ENCODE measurements at places on chromosomes 4 and X.
A peak's percentile ranks its signal among the peaks of the same experiment; 100 is the strongest.

DNA sequence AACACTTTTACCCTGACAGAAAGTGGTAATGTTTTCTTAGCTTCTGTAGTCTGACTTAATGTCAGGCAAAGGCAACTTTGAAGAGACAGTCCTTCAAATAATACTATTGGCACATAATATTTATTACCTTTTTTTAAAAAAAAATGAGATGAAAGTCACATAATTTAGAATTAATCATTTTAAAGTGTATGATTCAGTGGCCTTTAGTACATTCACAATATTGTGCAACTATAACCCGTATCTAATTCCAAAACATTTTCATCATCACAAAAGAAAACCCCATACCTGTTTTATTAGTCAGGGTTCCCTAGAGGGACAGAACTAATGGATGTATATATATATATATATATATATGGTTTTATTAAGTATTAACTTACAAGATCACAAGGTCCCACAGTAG, 94.8 kb upstream of the TEX13A start:
- DNase-seq: peak; percentile 56

DNA sequence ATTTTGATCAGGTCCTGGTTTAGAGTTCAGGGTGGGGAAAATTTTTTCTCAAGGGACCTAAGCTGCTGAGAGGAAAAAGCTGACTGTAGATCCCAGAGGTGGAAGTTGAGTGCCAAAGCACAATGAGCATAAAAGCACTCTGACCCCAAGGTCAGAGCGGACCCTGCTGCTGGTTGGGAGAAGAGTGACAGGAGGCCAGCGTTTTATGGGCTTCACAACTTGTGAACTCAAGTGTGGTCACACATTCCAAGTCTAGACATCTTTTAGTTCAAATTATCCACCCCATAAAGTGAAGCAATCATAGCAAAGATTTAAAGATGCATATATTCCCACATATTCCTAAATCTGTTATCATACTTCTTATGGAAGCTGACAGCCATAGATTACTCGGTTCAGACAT, 220.3 kb downstream of the CHIC2 start:
- no peak for DNase-seq

- DNase-seq: no peak
These were observed 1.5 kb upstream of the PAPSS1 start for GRCh38 chr4:107721436-107722100.

DNA sequence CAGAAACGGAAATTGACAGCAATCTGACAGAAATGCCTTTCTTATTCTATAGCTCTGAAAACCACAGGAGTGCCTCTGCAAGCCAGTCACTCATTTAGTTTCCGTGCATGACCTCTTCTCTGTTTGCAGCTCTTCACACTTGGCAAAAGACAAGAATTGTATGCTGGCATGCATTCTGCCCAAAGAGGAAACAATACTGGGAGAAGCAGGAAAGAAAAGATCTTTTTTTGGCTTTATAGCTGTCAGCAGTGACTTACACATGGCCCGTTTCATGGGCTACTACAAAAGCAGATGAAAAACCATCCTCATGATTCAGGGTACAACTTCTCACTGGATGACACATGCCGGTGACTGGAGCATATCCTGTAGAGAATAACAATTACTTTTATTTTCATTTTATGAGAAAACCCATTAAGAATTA, 249.4 kb downstream of the ADAMTS3 start:
- DNase-seq: peak; percentile 86

GRCh38 chr4:150305995-150306394, 227.8 kb downstream of the DCLK2 start:
- peak; percentile 76 for DNase-seq

GRCh38 chr4:34181311-34181841, 2062.9 kb downstream of the ARAP2 start:
- DNase-seq: peak; percentile 89

- no peak for DNase-seq
These were observed 42.7 kb downstream of the HPRT1 start for GRCh38 chrX:134502686-134503085.

- DNase-seq: no peak
These were observed 27.7 kb downstream of the RGS12 start for GRCh38 chr4:3320361-3321023.

- no peak for DNase-seq
These were observed 35.6 kb upstream of the DCAF8L1 start for GRCh38 chrX:28016823-28017222.

DNA sequence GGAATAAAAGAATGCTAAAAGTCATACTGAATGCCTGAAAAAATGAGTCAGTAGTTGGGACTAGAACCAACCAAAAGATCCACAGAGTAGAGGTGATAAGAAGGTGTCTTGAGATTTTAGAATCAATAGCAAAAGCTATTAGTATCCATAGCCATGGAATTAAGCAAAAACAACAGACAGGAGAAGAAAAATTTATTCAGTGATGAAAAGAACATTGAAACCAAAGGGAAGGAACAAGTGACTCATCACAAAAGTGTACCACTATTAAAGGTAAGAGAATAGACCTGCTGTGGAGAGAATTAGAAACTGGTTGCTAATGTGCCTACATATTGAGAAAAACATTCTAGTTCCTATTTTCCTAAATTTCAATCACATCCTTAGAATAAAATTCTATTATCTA, 182.0 kb upstream of the NEIL3 start:
- no peak for DNase-seq

DNA sequence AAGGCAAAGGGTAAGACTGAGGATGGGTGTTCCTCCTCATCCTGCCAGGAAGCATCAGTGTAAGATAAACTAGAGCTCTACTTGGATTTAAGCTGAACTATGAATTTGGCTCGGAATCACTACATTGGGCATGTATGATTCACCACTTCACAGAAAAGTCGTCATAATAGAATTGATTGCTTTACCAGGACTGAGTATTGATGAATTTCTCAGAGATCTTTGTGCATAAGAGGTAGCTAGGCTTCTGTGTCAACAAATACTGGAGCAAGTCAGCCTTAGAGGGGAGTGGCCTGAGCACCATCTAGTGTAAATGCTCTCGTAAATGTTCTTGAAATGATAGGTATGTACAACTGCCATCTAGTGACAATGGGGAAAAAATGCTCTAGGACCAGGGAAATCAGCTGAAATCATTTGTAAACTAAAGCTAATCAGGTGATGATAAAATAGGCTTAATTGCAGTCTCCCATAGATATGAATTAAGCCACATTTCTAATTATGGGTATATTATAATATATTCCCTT, 309.5 kb upstream of the FMR1 start:
- no peak for DNase-seq

GRCh38 chrX:123330229-123330942, 146.3 kb downstream of the GRIA3 start:
- peak; percentile 18 for DNase-seq

- peak; percentile 43 for DNase-seq
These were observed 31.5 kb downstream of the TEC start for GRCh38 chr4:48237996-48238645.

GRCh38 chrX:130869239-130869638, 33.8 kb downstream of the ENOX2 start:
- DNase-seq: no peak

DNA sequence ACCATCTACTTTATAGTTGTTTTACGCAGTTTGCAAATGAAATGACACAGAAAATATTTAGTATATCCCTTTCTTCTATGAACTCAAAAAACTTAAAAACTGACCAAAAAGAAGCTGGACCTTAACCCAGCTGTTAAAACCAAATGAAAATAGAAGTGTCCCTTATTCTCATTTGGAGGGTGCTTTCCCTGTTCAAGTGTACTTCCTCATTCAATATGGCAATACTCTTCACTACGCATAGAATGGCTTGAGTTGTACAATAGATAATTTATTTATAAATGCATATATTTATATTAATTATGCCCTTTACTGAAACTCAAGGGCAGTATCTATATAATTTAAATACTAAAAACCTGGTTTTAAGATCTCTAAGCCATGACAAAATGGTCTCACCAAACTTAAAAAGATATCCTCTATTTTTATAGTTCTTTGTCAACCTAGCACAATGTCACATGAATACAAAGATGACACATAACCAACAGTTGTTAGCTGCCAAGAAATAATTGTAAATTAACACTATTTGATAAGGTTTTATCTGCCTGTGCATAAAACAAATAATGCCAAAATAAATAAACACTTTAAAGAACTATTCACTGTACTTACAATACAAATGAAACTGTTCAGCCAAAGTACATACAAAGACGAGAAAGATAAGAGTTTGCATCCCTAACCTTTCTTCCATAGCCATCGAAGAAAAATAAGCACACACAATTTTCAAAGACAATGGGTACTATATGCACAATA, 25.2 kb downstream of the YTHDC1 start:
- DNase-seq: no peak

DNA sequence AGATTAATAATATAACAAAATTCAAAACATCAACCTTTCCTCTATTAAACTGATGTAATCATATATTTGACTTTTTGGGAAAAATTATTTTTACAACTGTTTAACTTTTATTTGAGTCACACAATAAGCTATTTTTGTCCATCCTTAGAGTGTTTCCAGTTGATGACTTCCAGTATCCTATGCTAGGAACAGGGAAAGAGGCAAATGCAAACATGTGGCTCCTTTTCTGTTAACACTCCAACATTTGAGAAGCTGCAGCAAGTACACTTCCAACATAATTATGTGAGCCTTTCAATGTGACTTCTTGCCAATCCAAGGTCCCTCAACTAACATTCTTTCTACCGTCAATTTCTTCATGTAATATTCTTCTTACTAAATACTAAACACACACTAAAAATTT, 117.7 kb downstream of the PPA2 start:
- DNase-seq: no peak

DNA sequence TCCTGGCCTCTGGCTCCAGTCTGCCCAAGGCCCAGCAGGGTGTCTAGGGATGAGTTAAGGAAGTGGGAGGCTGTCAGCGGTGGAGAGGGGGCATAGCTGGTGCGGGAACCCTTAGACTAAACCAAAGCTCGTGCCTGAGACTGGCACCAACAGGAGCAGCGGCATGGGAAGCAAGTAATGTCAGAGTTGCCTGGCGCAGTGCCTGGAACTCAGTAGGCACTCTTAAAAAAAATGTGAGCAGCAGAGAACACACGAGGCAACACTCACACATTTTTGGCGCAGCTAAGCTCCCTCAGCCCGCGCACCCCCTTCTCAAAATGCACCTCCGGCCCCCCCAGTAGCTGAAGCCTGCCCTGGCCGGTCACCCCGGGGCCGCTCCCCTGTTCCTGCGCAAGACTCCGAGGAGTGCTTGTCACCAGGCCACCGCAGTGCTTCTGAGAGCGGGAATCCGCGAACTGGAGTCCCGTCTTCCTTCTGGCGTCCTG, 583 bp downstream of the GABRE start:
- no peak for DNase-seq

- no peak for DNase-seq
These were observed 229.3 kb upstream of the BCOR start for GRCh38 chrX:40327085-40327484.

- DNase-seq: no peak
These were observed 389.6 kb downstream of the ARHGAP24 start for GRCh38 chr4:85864259-85865205.

GRCh38 chrX:153731845-153732215, 7.2 kb downstream of the ABCD1 start:
- no peak for DNase-seq

DNA sequence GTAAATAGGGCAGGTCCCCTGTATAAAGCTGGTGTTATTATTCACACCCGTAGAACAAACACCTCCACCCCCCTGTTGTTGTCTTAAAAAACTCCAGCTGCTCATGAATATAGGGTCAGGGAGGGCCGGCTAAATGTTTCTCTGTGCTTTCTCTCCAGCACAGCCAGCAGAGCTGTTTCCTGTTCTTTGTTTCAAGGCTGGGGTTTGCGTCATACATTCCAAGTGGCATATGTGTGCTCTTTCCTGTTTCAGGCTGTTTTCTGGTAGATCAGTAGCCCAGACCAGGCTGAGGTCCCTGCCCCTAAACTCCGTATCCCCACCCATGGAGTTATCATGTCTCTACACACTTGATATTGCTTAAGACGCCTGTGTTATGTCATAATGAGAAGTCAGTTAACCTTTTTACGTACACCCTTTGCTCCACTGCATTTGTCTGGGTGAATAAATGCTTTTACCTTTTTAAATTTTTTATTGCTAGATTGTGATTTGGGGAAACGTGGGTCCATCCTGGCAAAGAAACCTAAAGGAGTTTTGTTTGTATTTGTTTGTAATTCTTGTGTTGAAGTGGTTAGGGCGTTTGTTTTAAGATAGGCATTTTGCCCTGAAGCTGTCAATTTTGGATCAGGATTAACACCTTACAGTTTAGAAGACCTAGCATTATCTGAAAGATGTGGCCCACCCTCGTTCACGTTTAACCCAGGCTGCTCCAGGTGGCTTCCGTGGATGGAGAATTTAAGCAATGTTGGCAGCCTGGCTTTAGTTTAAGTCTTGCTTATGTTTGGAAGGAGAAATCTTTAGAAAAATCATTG, 3.3 kb downstream of the KLF3 start:
- DNase-seq: peak; percentile 96

GRCh38 chrX:110851780-110852179, 56.2 kb upstream of the CHRDL1 start:
- DNase-seq: peak; percentile 7

DNA sequence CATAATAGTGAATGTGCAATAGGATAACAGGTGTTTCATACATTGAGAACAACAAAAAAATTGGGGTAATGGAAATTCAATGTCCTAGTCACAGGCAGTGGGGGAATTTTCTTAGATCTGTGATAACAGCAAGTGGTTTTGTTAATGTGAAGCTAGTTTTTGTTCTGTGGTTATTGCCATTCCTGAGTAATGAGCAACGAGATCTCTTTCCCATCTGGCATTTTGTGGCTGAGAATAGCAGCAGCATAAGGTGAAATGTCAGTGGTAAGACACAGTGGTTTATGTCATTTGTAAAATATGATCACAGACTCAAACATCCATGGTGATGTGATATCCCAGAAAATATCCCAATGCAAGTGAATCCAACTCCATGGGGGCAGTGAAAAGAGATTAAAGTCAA, 497.5 kb downstream of the KCNIP4 start:
- peak; percentile 74 for DNase-seq

GRCh38 chr4:38568768-38569167, 95.2 kb upstream of the KLF3 start:
- no peak for DNase-seq

GRCh38 chr4:93355411-93355810, 473.1 kb upstream of the ATOH1 start:
- no peak for DNase-seq

GRCh38 chr4:31741326-31741725, 1021.2 kb downstream of the PCDH7 start:
- no peak for DNase-seq

DNA sequence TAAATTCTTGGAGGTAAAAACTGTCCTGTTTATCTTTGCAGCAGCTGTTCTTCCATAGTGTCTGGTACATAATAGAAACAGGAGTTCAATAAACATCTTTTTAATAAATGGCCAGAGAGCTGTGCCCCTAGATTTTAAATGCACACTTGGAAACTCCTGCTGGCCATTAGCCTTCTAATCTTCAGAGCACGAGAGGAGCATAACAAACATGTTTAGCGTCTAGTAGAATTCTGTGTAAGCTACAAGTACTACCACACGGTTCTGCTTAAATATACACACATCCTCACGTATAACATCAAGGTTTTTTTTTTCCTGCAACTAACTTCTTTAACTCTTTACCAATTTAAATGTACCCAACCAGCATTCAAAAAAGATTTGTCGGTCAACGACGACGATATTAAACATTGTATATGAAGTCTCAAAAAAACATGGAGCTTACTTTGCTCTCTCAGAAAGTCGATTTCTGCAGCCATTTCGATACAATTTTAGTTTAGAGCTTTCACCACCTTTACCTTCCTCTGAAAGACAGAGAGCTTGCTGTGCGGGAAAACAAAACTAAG, 628 bp downstream of the SCLT1 start:
- peak; percentile 7 for DNase-seq
